Kidney capillary endothelial cell (primary cell): ENCODE measurements at places on chromosomes 2 and 18.

- DNase-seq = no peak
Measured at GRCh38 chr2:6068429-6068828, 376.2 kb downstream of the SOX11 start.

DNA sequence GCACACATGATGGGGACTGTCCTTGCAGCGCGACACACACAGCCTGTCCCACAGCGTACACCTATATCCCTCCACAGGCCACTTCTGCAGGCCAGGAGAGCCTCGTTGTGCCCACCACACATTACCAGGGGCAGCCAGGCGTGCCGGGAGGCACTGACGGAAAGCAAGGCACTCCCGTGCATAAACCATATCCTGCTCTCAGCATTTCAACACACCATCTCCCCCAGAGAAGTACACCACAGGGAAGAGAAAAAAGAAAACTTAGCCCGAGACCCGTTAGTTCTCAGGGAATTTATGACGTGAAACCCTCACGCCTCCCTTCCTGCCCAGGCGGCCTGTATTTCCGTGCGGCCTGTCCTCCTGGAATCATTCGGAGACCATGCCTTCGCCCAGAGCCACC lies 24.6 kb upstream of the SALL3 start:
- DNase-seq = no peak

DNA sequence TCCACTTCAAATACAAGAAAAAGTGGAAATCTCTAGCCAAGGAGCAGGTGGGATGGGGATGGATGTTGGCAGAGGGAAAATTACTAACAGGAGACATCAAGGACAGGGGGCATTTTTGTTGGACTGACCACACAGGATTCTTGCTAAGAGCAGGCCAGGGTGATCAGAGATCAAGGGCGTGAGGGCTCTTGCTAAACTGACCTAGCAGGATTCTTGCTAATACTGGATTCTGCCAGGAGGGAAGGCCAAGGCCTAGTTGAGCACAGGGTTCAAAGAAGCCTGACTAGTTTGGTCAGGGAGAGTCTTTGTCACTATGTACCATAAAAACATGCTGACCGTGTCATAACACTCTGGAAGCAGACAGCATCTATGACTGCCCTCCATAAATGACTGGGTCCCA lies 442.7 kb downstream of the PID1 start:
- DNase-seq = no peak

DNA sequence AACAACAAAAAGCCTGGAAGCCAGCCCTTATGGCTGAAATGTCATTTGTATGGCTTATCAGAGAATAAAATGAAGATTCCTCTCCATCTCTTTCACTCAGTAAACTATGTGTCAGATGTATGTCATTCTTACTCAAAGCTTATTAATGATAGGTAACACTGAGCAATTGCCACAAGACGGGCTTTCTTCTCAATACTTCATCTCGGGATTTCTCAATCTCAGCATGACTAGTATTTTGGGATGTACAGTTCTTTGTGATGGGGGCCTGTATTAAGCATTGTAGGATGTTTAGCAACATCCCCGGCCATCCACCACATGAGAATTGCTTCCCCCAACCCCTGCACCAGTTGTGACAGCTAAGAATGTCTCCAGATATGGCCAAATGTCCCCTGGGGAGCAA lies 80.2 kb downstream of the MREG start:
- no peak for DNase-seq

GRCh38 chr2:109230941-109231420 lies 102.0 kb downstream of the SH3RF3 start:
- no peak for DNase-seq

- DNase-seq = no peak
Measured at GRCh38 chr2:11723061-11723371, 23.4 kb upstream of the LPIN1 start.

DNA sequence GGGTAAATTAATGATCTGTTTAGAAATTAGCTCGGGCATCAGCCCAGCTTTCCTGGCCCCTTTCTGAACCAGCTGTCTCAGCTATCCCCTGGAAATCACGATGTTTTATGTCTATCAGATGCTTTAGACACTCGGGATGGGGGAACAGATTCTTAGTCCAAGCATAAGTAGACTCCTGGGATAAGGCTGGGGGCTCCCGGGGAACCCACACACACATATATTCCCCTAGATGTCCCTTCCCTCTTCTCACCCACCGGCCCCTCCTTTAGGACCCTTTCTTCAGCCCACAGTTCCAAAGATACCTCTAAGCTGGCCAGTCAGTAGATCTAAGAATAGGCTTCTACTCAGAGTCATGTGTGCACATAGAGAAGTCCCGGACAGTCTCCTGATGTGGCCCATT lies 151.5 kb upstream of the COPS8 start:
- DNase-seq = no peak

GRCh38 chr2:162116352-162116751 lies 35.7 kb downstream of the GCG start:
- DNase-seq = no peak
